ENCODE measurements at places on chromosomes 2 and 18.

DNA sequence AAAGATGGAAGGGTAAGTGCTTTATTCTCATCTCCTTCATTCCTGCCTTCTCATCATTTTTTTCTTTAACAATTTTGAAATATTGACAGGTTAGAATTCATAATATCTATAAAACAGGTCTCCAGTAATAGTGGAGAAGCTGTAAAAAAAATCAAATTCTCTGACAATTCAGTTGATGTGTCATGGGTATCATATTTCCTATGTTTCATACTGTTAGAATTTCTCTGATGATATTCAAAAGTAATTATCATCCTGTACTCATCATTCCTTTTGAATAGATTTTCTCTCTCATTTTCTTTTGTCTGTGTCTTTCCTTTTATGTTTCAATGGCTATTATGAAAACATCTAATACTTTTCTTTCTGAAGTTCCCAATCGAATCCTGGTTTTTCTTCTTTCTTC lies 97.7 kb downstream of the CPS1 start:
- no peak for DNase-seq

- peak; percentile 25 for DNase-seq
Observed at GRCh38 chr2:232341739-232342126, 36.8 kb upstream of the ALPP start.

GRCh38 chr2:134290358-134290757 lies 36.5 kb downstream of the MGAT5 start:
- DNase-seq: no peak

- DNase-seq: no peak
Observed at GRCh38 chr2:135744760-135745314, 3.2 kb downstream of the UBXN4 start.

- no peak for DNase-seq
Observed at GRCh38 chr2:221343524-221343923, 228.6 kb downstream of the EPHA4 start.

DNA sequence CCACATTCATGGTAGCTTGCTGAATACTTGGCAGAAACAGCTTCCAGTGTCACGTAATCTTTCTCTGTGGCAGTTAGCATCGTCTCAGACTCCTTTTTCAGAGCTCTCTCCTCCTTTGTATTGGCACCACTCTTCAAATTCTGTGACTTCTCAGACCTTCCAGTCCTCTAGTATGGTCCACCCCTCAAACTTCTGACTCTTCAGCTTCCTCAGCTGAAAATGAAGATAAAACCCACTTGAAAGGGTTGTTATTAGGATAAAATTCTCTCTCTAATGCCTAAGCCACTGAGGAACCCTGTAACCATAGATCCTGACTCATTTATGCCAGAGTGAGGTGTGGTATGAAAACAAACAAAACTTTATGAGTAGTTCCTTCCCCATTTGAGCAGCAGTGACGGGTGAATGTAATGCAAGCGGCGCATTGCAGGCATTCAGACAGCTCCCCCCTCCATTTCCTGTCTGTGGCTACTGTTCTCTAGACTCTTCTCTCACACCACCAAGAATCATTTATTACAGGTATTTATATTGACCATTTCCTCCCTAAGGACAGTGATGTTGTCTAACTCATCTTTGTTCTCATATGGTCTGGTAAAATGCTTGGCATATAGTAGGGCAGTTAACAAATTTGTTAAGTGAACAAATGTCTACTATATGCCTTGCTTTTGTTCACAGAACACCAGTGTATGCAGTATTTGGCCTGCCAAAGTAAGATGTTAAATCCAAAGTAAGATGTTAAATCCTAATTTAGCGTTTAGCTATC lies 35.3 kb downstream of the GALNT1 start:
- peak; percentile 32 for DNase-seq

- DNase-seq: no peak
Observed at GRCh38 chr18:52903857-52904256, 563.9 kb downstream of the DCC start.

- DNase-seq: no peak
Observed at GRCh38 chr2:45177870-45178269, 168.6 kb upstream of the SIX2 start.

DNA sequence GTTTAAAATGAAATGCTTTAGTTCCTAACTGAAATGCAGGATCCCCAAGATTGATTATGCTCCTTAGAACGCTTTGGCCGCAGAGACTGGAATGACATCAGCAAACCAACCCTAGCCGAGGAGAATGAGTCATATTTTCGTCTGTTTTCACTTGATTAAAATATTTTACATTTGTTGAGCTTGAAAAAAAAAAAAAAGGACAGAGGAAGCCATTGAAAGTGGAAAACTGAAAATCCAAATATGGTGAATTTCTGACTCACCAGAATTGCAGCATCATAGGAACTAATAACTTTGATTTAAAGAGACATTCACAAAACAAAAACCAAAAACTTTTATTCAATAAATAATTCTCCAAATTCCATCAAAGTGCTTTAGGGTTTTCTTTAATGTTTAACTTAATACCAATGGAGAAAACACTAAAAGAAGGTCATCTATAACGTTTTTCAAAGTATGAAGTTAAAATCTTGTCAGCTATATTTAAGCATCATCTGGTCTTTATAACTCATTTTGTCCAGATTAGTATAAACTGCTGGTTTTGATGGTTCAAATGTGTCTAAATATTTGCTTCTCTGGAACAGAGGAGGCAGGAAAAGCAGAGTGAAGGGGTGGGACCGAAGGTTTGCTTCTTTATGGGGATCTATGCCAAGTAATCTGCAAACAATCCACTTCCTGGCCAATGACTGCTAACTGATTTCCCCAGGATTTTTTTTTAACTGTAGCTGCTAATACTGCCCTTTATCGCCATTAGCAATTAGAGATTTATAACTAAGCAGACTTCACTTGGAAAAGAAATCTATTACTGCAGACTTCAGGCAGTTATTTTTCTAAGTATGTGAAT lies 30.9 kb upstream of the COL5A2 start:
- DNase-seq: no peak

GRCh38 chr2:15163326-15163725 lies 397.8 kb downstream of the NBAS start:
- DNase-seq: no peak

DNA sequence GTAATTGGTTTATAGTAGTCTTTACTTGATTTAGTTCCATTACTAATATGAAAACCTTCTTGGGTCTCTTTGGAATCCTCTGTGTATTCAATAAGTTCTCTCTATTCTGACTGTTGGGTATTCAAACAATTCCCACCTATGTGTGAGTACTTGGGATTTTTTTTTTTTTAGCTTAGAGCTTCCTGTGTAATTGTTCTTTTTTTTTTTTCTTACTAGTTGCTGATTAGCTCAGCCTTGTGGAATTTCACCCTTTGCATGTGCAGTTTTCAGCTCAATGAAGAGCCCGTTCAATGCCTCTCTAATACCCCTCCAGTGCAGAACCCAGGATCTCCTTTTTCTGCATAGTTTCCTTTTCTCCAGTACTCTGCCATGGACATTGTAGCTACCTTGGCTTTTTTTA lies 339.1 kb upstream of the GALNT5 start:
- DNase-seq: no peak

GRCh38 chr2:1708476-1709334 lies 35.6 kb downstream of the PXDN start:
- DNase-seq: no peak

- peak; percentile 32 for DNase-seq
Observed at GRCh38 chr2:11446733-11447248, 19.2 kb downstream of the E2F6 start.

GRCh38 chr2:67304300-67304890 lies 92.7 kb upstream of the ETAA1 start:
- no peak for DNase-seq

- no peak for DNase-seq
Observed at GRCh38 chr18:9209279-9209678, 72.7 kb downstream of the ANKRD12 start.

GRCh38 chr2:146251328-146251727 lies 1593.5 kb upstream of the ACVR2A start:
- DNase-seq: no peak

- no peak for DNase-seq
Observed at GRCh38 chr2:233689031-233689430, 3.7 kb upstream of the UGT1A6 start.

- DNase-seq: no peak
Observed at GRCh38 chr2:16413285-16413684, 252.3 kb downstream of the CYRIA start.

Data from activated naive CD8-positive, alpha-beta T cell treated with anti-CD3 and anti-CD28 coated beads, Interleukin-2, amount 10 ng/mL, durations not matched to agents 7 days and 5 days (primary cell).